ENCODE measurements at places on chromosomes 5 and 9.

- DNase-seq = no peak
Measured at GRCh38 chr9:106877345-106877744, 14.4 kb downstream of the ZNF462 start.

- DNase-seq = no peak
Measured at GRCh38 chr5:132470596-132470995, 20.0 kb downstream of the IRF1 start.

GRCh38 chr9:69198521-69199220 is 24.6 kb downstream of the TJP2 start:
- no peak for DNase-seq

DNA sequence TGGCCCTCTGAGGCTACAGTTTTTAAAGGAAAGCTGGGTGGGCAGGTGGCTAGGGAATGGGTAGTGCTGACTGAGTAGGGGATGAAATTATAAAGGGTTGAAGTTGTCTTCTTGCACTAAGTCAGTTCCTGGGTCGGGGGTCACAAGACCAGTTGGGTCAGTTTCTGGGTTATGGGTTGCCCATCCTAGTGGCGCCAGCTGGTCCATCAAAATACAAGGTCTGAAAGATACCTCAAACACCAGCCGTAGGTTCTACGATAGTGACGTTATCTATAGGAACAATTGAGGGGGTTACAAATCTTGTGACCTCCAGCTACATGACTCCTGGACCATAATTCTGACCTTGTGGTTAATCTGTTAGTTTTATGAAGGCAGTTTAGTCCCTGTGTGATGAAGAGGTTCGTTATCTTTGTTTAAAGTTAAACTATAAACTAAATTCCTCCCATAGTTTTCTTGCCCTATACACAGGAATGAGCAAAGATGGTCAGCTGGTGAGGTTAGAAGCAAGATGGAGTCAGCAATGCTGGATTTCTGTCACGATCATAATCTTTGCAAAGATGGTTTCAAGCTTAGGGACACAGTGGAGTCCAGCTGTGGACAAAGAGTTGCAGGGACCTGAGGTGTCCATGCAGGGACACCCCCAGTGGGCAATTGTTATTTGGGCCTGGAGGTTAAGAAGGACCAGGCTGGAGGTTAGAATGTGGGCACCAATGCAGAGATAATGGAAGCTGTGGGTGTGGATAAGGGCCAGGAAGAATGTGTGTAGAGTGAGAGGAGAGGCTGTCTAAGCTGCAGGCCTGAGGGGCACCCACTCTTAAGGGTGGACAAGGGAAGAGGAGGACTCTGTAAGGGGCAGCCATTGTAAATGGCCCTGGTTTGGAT is 14.0 kb upstream of the CREBRF start:
- no peak for DNase-seq

DNA sequence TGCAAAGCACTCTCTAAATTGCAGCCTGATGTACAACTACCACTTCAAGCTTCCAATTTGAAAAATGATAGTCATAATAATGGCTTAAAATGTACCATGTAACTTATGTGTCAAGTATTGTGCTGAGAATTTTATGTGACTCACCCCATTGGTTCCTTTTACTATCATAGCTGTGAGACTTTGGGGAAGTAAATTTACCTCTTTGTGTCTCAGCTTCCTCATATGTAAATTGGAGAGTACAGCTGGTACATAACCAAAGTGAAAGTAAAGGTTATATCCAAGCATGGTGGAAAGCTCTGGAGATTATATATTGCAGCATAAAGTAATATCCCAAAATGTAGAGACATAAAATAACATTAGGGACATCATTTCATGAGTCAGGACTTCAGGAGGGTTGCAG is 2200.4 kb upstream of the C9orf72 start:
- DNase-seq = no peak

DNA sequence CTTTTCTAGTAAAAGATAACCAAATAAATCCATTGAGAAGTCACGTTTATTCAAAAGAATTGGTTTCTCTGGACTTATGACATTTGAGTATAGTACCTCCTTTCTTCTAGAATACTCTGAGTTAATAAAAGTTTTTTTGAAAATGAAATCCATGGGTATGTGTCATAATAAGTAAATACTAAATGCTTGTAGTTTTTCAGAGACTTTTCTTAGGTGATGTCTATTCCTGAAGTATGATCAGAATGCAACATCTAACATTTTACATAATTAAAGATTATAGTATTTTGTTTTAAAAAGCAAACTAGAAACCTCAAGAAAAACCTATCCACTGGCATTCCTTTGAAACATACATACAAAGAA is 63.2 kb downstream of the NFIB start:
- DNase-seq = peak; percentile 32

DNA sequence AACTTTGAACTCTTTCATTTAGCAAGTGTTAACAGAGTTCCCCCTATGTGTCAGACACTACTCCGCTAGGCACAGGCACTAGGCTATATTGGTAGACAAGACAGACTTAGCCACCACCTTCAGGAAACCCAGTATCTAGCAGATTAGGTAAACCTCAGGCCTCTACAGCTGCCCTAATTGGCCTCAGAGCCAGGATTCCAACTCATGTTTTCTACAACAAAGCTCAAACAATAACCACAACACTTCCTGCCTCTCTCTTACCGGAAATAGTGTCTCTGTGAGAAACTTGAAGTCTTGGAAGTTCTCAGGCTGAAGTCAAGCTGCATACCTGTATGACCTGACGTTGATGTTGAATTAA is 116.6 kb upstream of the SLC44A1 start:
- peak; percentile 28 for DNase-seq

DNA sequence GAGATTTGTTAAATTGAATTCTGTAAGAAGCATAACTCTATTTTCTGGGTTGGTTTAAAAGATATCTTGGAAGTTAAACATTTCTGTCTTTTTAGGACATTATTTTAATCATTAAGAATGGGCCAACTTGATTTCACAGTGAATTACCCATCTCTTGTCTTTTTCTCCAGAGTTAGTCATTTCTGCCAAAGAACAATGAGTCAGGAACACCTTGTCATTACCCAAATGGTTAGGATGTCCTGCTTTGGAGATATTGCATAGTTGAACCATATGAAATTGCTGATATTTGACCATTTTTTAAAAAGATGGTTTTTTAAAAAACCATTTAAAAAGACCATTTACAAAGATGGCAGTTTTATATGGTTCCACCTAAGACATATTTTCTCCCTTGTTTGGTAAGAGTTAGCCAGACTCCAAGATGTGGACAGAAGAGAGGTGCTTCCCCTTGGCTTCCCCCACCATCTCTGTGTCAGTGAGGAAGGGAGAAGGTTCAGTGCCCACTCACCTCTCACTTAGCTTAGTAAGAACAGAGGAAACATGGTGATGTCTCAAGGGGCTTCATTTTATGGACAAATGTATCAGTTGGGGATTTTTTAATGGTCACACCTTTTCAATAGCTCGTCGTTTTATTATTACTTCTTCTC is 103.0 kb downstream of the PCSK1 start:
- DNase-seq = no peak

DNA sequence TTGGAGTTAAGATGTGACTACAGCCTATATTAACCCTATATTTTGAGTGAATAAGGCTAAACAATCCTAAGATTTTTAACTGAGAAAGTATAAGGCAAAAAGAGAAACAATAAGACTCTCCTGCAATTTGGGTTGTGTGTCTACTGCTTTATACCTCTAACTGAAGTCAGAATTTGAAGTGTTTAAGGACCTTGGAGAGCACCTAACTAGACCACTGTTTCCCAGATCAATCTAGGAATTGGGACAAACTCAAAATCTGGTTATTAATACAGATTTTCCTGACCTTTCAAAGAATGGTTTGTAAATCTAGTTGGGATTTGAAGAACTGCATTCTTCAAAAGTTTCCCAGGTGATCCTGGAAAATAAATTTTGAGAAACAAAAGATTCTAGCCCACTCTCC is 42.1 kb downstream of the GABRA1 start:
- DNase-seq = no peak

DNA sequence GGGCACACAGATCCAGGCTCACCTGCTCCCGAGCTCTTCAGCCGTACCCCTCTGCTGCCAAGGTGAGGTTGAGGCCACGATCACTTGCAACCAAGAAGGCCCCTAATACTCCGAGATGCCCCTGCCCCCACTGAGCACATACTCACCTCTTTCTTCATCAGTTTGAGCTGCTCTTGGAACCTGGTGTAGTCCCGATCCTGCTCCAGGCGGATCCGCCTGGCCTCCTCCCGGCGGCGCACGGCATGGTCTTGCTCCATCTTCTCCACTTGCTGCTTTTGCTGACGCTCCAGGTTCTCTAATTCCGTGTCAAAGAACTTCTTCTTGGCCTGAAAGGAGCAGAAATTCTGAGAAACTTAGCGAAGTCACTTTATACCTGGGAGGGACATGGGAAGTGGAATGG is 75.7 kb upstream of the FBXW11 start:
- no peak for DNase-seq

DNA sequence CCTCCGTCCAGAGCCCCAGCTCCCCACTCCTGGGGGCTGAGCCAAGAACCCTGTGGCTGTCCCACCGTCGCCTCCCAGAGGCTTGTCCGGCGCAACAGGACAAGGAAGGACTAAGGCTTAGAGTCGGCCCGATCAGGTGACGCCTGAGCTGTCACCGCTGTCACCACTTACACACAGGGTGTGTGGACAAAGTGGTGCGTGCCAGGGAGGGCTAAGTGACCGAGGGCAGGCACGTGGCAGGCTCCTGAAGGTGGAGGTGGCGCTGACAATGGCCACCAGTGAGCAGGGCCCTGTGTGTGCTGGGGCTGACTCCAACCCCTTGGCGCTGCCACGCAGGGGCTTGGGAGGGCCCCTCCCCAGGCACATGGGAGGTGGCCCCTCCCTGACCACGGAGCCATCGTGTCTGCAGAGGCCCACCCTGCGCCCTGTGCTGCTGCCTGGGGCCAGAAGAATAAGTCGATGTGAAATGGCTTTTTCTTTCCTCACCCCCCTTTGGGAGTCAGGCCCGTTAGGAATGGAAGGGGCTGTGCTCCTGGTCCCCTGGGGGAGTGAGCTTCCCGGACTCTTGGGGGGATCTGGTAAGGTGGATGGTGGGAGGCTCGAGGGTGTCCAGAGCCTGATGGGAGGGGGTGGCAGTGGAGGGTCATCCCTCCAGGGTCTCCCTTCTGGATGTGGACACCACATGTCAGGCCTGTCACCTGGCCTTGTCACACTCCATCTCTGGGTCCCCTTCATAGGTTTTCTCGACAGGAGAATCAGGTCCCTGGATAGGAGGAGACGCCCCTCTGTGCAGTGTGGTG is 2.6 kb upstream of the GPSM1 start:
- DNase-seq = no peak

- DNase-seq = no peak
Measured at GRCh38 chr5:115503420-115503819, 41.2 kb downstream of the FEM1C start.

DNA sequence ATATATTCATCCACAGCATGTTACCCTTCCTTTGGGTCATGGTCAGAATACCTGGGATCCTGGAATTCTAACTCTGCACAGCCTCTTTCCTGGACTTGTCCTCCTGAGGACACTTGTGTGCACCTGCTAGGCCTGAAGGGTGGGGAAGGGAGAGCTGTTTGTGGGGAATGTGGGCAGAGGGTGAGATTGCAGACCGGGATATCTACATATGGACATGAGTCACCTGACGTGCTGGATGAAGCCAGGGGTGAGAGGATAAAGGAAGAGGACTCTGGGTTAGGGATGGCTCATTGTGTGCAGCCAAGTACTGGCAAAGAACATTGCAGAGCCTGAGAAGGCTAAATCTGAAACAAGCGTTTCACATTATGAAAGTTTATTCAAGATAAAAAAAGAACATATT is 241.4 kb upstream of the RPS23 start:
- no peak for DNase-seq

- DNase-seq = no peak
Measured at GRCh38 chr5:39461007-39461682, 36.4 kb upstream of the DAB2 start.

GRCh38 chr5:180350711-180351465 is 2.2 kb downstream of the GFPT2 start:
- DNase-seq = no peak

GRCh38 chr9:93058355-93059010 is at the start of gene SUSD3:
TSS of gene SUSD3 (plus strand) at chr9:93058701. CDS start at chr9:93058743, 42 bp downstream.
- DNase-seq = peak; percentile 32

GRCh38 chr5:125375143-125375542 is 628.7 kb upstream of the ZNF608 start:
- no peak for DNase-seq

- DNase-seq = no peak
Measured at GRCh38 chr9:23552876-23553601, 273.0 kb downstream of the ELAVL2 start.

- peak; percentile 18 for DNase-seq
Measured at GRCh38 chr5:89994266-89994665, 415.3 kb downstream of the CETN3 start.

DNA sequence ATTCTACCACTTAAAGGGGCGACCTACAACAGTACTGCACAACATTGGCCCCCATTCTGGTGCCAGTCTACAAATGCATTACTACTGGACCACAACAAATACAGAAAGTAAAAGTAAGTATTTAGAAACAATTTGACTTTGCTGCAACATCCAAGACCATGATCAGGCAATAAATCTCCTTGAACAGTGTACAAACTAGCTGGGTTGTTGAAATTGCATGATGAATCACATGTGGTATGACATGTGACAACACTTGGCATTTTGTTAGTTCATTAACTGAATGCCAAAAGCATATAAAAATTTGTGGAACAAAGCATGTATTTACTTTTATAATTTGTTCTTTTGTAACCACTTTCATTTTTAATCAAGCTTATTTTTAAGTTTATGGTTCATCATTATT is 270.5 kb downstream of the NFIB start:
- DNase-seq = peak; percentile 13

- DNase-seq = peak; percentile 53
Measured at GRCh38 chr5:177154003-177154643, 20.6 kb downstream of the NSD1 start.

- DNase-seq = no peak
Measured at GRCh38 chr5:180059326-180059725, 12.2 kb downstream of the RNF130 start.

GRCh38 chr9:136979769-136980587 is 2.7 kb downstream of the PTGDS start:
- DNase-seq = no peak

- no peak for DNase-seq
Measured at GRCh38 chr9:121871431-121872025, 220.1 kb downstream of the DAB2IP start.

GRCh38 chr5:135978212-135978631 is 23.4 kb upstream of the LECT2 start:
- no peak for DNase-seq

GRCh38 chr9:18775241-18775640 is 257.8 kb downstream of the SAXO1 start:
- no peak for DNase-seq

DNA sequence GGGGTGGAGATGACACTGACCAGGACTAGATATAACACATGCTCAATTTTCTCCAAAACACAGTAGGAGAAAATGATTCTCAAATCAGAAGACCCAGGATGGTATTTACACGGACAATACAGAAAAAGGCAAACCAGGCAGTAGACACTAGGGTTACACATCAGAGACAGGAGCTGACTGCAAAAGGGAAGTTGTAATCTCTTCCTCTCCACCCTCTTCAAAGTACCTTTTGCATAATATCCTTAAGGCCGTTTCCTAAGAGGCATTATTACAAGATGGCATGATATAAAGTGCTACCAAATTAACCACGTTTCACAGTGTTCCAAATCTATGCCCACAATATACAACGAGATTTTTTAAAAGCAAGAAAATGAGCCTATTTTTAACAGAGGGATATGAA is 39.2 kb downstream of the YIPF5 start:
- no peak for DNase-seq

Data from fibroblast of skin of right quadriceps (primary cell).